ENCODE measurements at places on chromosomes 13 and 19.

- peak; percentile 31 for DNase-seq
Observed at GRCh38 chr19:54451331-54451871, 2.4 kb downstream of the LENG8 start.

DNA sequence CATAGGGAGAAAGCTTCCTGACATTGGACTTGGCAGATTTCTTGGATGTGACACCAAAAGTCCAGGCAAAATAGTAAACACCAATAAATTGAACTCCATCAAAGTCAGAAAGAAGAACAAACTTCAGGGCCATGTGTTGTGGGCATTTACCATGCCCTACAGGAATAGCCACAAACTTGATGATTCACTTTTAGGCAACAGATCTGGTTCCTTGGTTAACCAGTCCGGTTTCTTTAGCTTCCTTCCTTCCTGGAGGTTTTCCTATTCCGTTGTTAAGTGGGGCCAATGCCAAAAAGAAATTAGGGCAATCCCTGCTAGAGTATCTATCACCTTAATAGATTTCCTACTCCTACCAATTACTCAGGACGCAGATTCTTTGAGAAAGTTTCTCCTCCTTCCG lies 25.2 kb downstream of the IGFL1 start:
- no peak for DNase-seq

- peak; percentile 65 for DNase-seq
Observed at GRCh38 chr19:38729653-38730469, 14.4 kb downstream of the CAPN12 start.

- DNase-seq, result peak; percentile 38
Observed at GRCh38 chr19:11446652-11447301, 11.3 kb downstream of the PRKCSH start.

DNA sequence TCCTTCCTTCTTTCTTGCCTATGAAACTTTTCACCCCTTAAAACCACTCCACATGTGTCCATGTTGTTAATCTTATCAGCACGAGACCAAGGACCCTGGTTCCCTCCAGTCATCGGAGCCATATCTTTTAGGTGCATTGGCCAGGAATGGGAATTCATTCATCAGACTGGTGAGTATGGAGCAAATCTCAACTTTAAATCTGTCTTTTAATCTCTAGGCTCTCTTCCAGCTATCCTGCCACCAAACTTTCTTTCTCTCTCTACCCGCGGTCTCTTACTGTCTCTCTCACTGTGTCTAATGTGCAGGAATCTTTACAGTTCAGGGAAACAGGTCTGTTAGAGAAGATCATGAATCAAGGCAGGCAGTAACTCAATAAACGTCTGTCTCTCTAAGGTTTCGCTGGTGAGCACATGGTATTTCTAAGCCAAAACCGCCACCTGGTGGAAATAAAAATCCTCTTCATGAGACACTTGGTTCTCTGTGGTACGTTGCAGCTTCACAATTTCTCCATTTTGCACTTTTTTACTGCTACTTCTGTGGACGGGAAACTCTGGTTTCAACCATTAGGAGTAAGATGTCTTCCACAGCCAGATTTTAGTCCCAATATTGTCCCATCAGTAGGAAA lies 16.1 kb downstream of the LGALS16 start:
- peak; percentile 47 for DNase-seq
